ENCODE measurements at places on chromosomes 3 and 15. TPM values are rescaled to one million over a fixed set of nuclear protein-coding genes. Genes with fewer than 3 reads are reported as not detected.

- DNase-seq: no peak
- H3K27ac ChIP-seq: no peak overlapping the region
- no peak overlapping the region for H3K4me3 ChIP-seq
- H3K36me3 ChIP-seq: no peaks in the 10 kb centered on the region
- no peaks in the 10 kb centered on the region for H3K4me1 ChIP-seq
Measured at GRCh38 chr3:126897943-126898342, 85.0 kb upstream of the PLXNA1 start.

GRCh38 chr3:28916713-28917499 lies 364.0 kb upstream of the RBMS3 start:
- H3K4me1 ChIP-seq: no peaks in the 10 kb centered on the region
- H3K27me3 ChIP-seq: no peaks in the 10 kb centered on the region
- no peak for DNase-seq
- H3K27ac ChIP-seq: no peak overlapping the region
- no peak overlapping the region for H3K4me3 ChIP-seq

DNA sequence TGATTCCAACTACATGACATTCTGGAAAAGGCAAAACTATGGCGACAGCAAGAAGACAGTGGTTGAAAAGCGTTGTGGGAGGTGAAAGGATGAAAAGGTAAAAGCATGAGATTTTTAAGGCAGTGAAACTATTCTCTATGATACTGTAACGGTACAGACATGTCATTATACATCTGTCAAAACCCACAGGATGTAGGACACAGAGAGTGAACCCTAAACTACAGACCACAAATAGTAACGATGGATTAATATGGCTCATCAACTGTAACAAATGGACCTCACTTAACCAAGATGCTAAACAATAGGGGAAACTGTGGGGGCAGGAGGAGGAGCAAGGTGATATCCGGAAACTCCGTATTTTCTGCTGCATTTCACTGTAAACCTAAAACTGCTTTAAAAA lies 39.1 kb downstream of the MYO9A start:
- no peak overlapping the region for H3K4me3 ChIP-seq
- no peak overlapping the region for H3K27ac ChIP-seq
- no peaks in the 10 kb centered on the region for H3K36me3 ChIP-seq

DNA sequence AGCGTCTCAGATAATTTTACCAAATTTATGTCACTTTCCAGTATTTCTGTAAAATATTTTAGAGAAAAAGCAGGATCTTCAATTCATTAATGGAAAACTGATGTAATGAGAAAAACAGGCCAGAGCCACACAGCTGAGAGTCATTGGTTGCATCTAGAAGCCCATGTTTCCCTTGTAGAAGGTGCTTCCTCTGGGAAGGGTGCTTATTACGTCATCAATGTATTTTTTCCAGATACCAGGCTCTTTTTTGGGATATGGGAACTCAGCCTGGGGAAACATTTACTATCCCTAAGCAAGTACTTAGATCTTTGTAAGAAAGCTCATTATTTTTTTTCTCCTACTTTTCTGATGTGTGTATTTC lies 89.1 kb upstream of the PHLDB2 start:
- H3K36me3 ChIP-seq: no peaks in the 10 kb centered on the region
- DNase-seq: no peak
- no peaks in the 10 kb centered on the region for H3K4me1 ChIP-seq
- H3K27ac ChIP-seq: no peak overlapping the region
- no peak overlapping the region for H3K4me3 ChIP-seq

DNA sequence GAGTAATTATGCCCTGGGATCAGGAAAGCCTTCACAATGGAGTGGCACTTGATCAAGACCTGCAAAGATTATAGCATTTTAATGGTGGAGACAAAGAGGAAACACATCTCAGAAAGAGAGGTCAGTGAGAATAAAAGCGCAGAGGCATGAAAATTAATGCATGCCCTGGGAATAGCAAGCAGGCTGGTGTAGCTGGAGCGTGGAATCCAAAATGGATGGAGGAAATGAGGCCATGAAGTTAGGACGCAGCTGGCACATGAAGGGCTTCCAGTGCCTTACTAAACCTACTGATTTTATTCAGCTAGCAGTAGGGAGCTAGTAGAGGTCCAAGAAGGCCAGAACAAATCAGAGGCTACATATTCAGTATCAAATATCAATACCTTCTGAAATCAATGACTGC lies 38.1 kb downstream of the TMEM212 start:
- H3K4me3 ChIP-seq: no peak overlapping the region
- DNase-seq: no peak
- H3K27ac ChIP-seq: no peak overlapping the region
- H3K4me1 ChIP-seq: no peaks in the 10 kb centered on the region
- no peaks in the 10 kb centered on the region for H3K36me3 ChIP-seq

DNA sequence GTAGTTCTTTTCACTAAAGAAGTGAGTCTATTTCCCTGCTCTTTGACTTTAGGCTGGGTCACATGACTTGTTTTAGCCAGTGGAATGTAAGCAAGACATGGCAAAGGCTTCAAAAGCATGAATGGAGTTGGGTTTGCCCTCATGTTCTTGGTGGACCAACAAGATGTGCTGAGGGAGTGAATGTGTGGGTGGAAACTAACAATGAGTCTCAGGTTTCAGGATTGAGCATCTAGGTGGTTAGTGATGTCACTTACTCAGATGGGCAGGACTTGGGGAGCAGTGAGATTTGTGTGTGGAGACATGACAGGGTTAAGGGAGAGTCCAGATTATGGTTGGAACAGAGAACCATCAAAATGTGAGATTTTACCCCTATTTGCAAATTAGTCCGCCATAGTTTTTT lies 181.4 kb upstream of the UBE2E1 start:
- no peak overlapping the region for H3K4me3 ChIP-seq
- no peak overlapping the region for H3K27ac ChIP-seq
- no peak for DNase-seq
- H3K4me1 ChIP-seq: no peaks in the 10 kb centered on the region

GRCh38 chr3:94083261-94083660 lies 20.4 kb downstream of the NSUN3 start:
- no peak overlapping the region for H3K4me3 ChIP-seq
- no peak for DNase-seq
- H3K27ac ChIP-seq: no peak overlapping the region
- peaks cover 15% of the 10 kb centered on the region for H3K4me1 ChIP-seq

DNA sequence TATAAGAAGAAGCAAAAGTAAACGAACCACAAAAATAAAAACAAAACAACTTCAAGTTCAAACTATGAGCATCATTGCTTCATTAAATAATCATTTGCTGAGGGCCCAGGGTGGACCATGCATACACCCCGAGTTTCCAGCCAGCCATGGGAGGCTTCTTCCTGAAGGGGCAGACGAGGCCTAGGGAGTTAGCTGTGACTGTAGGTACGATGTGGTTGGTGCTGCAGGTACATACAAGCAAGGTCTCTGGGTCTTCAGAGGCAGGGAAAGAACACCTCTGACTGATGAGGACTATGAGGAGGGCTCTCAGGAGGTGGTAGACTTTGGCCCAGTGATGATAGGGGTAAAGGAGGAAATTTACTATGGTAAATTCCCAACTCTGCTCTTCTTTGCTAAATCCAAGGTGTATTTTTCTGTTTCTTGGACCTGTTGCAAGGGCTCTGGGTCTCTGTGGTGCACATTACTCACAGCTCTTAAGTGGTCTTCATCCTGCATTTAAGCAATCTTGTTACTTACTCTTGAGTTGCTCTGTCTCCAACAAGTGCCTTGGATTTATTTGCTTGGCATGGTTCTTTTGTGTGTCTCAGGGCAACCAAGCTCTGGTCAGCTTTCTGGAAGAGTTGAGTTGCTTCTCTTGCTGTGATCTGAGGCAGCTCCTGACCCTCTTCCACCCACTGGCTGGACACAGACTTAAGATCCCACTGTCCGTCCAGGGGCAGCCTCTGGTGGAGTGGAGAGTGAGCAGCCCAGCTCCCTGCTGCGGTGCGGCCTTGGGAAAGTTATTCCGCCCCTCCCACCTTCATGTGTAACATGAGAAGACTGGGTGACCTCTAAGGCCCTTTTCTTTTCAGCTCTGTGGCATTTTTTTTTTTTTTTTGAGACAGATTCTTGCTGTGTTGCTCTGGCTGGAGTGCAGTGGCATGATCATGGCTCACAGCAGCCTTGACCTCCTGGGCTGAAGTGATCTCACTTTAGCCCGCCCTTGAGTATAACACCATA lies 56.1 kb upstream of the KIF23 start:
- H3K27me3 ChIP-seq: no peaks in the 10 kb centered on the region
- H3K27ac ChIP-seq: no peak overlapping the region
- no peaks in the 10 kb centered on the region for H3K36me3 ChIP-seq
- H3K4me1 ChIP-seq: no peaks in the 10 kb centered on the region
- H3K4me3 ChIP-seq: no peak overlapping the region

DNA sequence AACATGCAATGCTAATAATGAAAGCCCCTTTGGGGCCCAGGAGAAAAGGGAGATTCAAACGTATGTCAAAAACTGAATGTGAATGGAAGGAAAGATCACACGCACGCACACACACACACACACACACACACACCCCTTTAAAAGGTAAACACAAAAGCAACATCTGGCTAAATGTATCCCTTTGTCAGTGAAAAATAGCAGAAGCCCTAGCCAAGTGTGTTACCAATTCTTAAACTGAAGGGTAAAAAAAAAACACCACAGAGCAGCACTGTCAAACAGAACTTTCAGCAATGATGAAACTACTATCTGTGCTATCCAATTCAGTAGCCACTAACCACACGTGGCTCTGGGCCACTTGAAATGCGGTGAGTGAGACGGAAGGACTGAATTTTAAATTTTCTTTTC lies 4.9 kb downstream of the RFTN1 start:
- no peak overlapping the region for H3K27ac ChIP-seq
- peaks cover 13% of the 10 kb centered on the region for H3K36me3 ChIP-seq
- no peak overlapping the region for H3K4me3 ChIP-seq
- H3K4me1 ChIP-seq: peaks cover 46% of the 10 kb centered on the region
- DNase-seq: no peak
- no peaks in the 10 kb centered on the region for H3K27me3 ChIP-seq

- no peak for DNase-seq
- no peak overlapping the region for H3K4me3 ChIP-seq
- H3K36me3 ChIP-seq: peaks cover 19% of the 10 kb centered on the region
- H3K4me1 ChIP-seq: no peaks in the 10 kb centered on the region
- no peak overlapping the region for H3K27ac ChIP-seq
Measured at GRCh38 chr3:32706348-32707025, 21.5 kb downstream of the CNOT10 start.

GATA2 gene
- 0.17 TPM for total RNA-seq

DNA sequence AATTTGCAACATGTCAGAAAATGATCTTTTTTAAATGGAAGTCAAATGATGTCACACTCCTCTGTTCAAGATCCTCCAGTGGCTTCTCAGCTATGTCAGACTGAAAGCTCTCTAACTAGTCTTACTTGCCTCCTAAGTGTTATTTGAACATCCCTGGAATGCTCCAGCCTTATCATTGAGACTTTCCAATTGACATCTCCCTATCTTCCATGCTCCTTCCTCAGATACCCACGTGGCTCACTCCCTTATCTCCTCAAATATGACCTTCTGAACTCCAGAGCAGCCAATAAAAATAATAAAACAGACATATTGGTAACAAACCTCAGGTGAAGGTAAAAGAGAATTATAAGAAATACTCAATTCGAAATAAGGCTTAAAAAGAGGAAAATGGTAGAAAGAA lies 25.5 kb upstream of the AADAC start:
- H3K4me3 ChIP-seq: no peak overlapping the region
- H3K27me3 ChIP-seq: no peaks in the 10 kb centered on the region
- H3K4me1 ChIP-seq: no peaks in the 10 kb centered on the region
- DNase-seq: no peak
- H3K36me3 ChIP-seq: no peaks in the 10 kb centered on the region

DNA sequence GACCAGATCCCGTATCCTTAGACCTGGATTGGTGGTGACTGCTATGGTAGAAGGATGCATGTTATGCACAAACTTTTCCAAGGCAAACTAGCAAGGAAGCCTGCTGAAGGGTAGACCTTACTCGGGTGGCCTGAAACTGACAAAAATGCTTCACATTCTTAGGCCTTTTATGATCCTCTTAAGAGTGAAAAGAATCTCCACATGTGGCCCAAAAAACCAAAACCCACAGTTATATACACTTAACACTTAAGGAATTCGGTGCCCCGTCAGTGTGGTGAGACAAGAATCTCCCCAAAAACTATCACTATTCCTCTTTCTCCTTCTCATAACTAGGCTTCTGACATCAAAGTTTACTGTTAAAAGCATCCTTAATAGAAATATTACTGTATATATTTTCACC lies 130.1 kb upstream of the SOX2 start:
- no peaks in the 10 kb centered on the region for H3K27me3 ChIP-seq
- H3K4me3 ChIP-seq: no peak overlapping the region
- H3K27ac ChIP-seq: no peak overlapping the region
- H3K36me3 ChIP-seq: no peaks in the 10 kb centered on the region

GRCh38 chr3:71876135-71877105 lies 91.5 kb upstream of the PROK2 start:
- H3K4me1 ChIP-seq: peaks cover 12% of the 10 kb centered on the region
- no peak overlapping the region for H3K4me3 ChIP-seq
- no peak for DNase-seq
- no peaks in the 10 kb centered on the region for H3K27me3 ChIP-seq

ADCY5 gene
- not detected for total RNA-seq

NTRK3 gene
- total RNA-seq: not detected

GASK1A gene
- not detected for total RNA-seq

FBXL2 gene
- total RNA-seq: not detected
